ENCODE measurements at places on chromosomes 1 and 21. TPM values are rescaled to one million over a fixed set of nuclear protein-coding genes. Genes with fewer than 3 reads are reported as not detected.

Gene CRYAA
- not detected for total RNA-seq

- no peak overlapping the region for H3K27ac ChIP-seq
- H3K36me3 ChIP-seq, result no peaks in the 10 kb centered on the region
Measured at GRCh38 chr1:156608981-156609380, 7.7 kb upstream of the GPATCH4 start.

- no peak overlapping the region for H3K27ac ChIP-seq
- no peaks in the 10 kb centered on the region for H3K27me3 ChIP-seq
- H3K4me1 ChIP-seq, result peaks cover 3% of the 10 kb centered on the region
- no peak overlapping the region for H3K4me3 ChIP-seq
Measured at GRCh38 chr1:229563701-229564100, 5.2 kb upstream of the ABCB10 start.

GRCh38 chr1:240985081-240985480 lies 371.9 kb downstream of the RGS7 start:
- H3K27me3 ChIP-seq, result no peaks in the 10 kb centered on the region
- no peak overlapping the region for H3K27ac ChIP-seq
- no peak for DNase-seq
- no peak overlapping the region for H3K4me3 ChIP-seq

Gene RABGGTB
- 151 TPM for total RNA-seq

DNA sequence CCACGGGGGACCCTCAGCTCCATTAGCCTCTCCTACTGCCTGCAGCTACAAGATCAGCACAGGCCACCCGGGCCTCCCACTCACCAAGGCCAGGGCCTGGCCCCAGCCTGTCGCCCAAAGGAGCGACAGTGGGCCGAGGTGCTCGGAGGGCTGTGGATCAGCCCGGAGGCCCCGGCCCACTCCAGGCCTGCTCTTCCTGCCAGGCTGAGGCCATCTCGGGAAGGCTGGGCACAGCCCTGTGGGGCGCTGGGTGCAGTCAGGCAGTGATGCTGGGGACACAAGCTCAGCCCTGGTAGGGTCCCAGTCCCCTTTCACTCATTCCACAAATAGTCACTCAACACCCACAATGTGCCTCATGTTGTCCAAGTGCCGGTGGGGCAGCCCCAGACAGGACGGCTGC lies 58.8 kb downstream of the CASZ1 start:
- H3K36me3 ChIP-seq, result no peaks in the 10 kb centered on the region
- no peak overlapping the region for H3K27ac ChIP-seq
- H3K27me3 ChIP-seq, result no peaks in the 10 kb centered on the region
- no peak for DNase-seq
- peaks cover 2% of the 10 kb centered on the region for H3K4me1 ChIP-seq
- no peak overlapping the region for H3K4me3 ChIP-seq

DNA sequence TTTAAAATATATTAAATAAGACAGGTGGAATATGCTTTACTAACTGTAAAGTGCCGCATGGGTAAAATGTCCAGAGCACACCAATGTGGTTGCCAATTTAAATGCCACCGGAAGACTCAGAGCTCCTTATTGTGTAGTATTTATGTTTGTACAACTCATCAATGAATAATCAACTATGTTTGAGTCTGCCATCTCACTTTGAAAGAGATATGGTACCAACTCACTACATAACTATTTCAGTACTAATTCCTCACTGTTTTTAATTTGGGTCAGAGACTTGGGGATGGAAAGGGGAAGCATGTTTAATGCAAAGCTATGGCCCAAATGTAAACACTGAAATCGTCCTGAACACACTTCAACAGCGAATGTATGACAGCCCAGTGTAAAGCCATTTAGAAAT lies 144.8 kb downstream of the NR5A2 start:
- H3K4me3 ChIP-seq, result no peak overlapping the region
- no peaks in the 10 kb centered on the region for H3K27me3 ChIP-seq
- DNase-seq, result no peak
- no peaks in the 10 kb centered on the region for H3K4me1 ChIP-seq
- H3K36me3 ChIP-seq, result no peaks in the 10 kb centered on the region
- H3K27ac ChIP-seq, result no peak overlapping the region

Gene OR2W3
- total RNA-seq, result not detected

- no peak for DNase-seq
- H3K36me3 ChIP-seq, result no peaks in the 10 kb centered on the region
- no peak overlapping the region for H3K27ac ChIP-seq
- H3K27me3 ChIP-seq, result no peaks in the 10 kb centered on the region
Measured at GRCh38 chr1:72892461-72892860, 610.1 kb upstream of the NEGR1 start.

DNA sequence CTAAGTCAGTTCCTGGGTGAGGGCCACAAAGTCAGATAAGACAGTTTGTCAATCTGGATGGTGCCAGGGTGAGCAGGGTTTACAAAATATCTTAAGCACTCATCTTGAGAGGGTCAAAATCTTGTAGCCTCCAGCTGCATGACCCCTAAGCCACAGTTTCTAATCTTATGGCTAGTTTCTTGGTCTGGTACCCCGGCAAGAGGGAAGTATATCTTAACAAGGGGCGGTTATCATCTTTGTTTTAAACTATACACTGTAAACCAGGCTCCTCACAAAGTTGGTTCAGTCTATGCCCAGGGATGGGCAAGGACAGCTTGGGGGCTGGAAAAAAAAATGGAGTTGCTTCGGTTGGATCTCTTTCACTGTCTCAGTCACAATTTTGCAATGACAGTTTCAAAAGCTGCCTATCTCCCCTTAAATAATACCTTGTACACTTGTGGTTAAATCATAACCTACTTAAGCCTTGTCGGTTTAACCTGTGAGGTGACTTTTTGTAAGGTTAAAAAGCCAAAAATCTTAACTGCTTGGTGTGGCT lies 7.8 kb upstream of the CD46 start:
- H3K4me3 ChIP-seq, result no peak overlapping the region
- peaks cover 19% of the 10 kb centered on the region for H3K36me3 ChIP-seq
- H3K4me1 ChIP-seq, result no peaks in the 10 kb centered on the region
- no peak for DNase-seq
- no peaks in the 10 kb centered on the region for H3K27me3 ChIP-seq
- no peak overlapping the region for H3K27ac ChIP-seq

- H3K27me3 ChIP-seq, result no peaks in the 10 kb centered on the region
- no peak for DNase-seq
- H3K27ac ChIP-seq, result no peak overlapping the region
- H3K4me3 ChIP-seq, result no peak overlapping the region
Measured at GRCh38 chr1:10232163-10232562, 21.8 kb downstream of the KIF1B start.

DNA sequence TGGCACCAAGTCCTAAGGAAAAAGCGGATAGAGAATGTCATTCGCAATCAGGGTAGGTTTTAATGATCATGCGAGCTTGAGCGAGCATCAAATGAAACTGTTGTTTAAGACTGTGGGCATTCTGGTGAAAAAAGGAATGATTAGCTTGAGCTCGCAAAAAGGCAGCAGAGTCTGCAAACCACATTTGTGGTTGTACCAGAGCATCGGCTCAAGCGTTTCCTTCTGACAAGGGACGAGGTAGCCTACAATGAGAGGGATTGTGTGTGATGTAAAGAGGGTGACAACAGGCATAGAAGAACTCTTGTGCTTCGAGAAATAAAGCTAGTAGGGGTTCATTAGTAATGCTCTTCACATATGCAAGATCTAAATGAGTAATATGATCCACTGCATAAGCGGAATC lies 11.1 kb upstream of the CD48 start:
- H3K27ac ChIP-seq, result no peak overlapping the region
- no peak for DNase-seq
- H3K4me1 ChIP-seq, result no peaks in the 10 kb centered on the region
- peaks cover 7% of the 10 kb centered on the region for H3K36me3 ChIP-seq

Gene PM20D1
- not detected for total RNA-seq

Gene RPTN
- not detected for total RNA-seq

DNA sequence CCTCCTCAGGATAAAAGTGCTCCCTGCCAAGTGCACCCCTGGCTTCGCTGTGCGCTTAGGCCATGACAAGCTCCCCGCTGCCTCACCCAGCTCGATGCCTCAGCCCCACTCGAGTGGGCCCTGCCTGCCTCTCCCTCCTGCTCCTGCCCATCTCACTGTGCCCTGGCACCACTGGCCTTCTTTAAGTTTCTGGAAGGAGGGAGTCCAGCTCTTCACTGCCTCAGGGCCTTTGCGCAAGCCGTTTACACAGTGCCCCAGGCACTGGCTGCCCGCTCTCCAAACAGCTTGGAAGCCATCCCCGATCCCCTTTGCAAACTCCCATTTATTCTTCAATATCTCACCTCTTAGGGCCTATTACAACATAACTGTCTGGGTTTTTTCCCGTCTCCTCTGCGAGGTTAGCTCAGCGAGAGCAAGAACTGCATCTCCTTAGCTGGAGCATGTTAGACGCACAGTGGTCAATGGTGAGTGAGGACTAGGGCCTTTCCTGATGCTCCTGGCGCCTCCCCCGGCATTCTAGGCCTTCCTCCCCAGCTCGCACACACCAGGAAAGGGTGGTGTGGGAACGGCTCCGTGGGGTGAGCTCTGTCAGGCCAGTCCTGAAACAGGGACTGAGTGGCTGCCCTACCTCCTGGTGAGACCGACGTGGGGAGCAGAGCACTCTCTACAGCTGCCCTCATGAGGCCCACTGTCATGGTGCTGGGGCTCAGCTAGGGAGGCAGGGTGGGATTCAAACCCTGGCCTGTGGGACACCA lies 31.9 kb downstream of the PODN start:
- no peak for DNase-seq
- H3K4me3 ChIP-seq, result no peak overlapping the region
- H3K4me1 ChIP-seq, result no peaks in the 10 kb centered on the region
- H3K27ac ChIP-seq, result no peak overlapping the region
- no peaks in the 10 kb centered on the region for H3K36me3 ChIP-seq

DNA sequence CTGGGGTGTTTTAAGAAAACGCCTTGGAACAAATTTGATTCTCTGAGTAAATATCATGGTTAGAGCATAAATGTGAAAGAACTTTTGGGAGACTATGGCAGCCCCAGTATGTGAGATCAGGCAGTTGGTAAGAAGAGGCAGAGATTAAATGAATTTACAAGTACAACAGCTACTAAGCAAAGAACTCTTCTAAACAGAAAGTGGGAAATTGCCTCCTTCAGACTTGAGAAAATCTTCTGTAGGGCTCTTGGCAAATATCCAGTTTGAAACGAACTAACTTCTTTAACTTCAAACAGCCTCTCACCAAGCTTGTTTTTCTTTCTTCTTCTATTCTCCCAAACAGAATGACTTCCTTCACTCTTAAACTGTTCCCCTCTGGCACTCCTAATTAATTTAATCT lies 337.7 kb downstream of the SIPA1L2 start:
- H3K4me3 ChIP-seq, result no peak overlapping the region
- no peak overlapping the region for H3K27ac ChIP-seq

DNA sequence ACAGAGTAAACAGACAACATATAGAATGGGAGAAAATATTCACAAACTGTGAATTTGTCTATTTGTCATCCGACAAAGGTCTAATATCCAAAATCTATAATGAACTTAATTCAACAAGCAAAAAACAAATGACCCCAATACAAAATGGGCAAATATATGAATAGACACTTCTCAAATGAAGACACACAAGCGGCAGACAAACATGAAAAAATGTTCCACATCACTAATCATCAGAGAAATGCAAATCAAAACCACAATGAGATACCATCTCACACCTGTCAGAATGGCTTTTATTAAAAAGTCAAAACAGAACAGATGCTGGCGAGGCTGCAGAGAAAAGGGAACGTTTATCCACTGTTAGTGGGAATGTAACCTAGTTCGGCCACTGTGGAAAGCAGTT lies 72.7 kb downstream of the SMYD3 start:
- H3K27ac ChIP-seq, result no peak overlapping the region
- H3K36me3 ChIP-seq, result peaks cover 19% of the 10 kb centered on the region
- no peak for DNase-seq
- peaks cover 2% of the 10 kb centered on the region for H3K4me1 ChIP-seq
- H3K27me3 ChIP-seq, result no peaks in the 10 kb centered on the region

DNA sequence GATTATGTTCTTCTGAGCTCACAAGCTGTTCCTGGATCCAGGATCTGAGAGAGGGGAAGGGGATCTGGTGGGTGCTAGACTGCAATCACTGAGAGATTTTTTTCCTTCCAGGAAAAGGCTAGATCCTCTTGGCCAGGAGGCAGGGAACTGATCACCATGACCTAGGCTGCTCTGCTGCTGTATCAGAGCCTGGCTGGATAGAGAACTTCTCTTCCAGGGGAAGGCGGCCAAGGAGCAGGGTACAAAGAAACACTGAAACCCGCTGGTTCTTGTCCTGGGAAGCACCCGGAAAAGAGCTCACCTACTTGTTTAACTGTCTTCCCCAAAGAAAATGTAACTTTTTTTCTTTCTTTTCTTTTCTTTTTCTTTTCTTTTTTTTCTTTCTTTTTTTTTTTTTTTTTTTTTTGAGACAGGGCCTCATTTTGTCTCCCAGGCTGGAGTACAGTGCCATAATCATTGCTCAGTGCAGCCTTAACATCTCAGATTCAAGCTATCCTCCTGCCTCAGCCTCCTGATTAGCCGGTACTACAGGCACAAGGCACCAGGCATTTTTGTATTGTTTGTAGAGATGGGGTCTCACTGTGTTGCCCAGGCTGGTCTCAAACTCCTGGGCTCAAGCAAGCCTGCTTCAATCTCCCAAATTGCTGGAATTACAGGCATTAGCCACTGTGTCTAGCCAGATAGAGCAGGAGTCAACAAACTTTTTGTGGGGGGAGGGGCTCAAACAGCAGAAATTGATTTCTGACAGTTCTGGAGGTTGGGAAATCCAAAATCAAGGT lies 12.4 kb upstream of the RPS6KA1 start:
- no peaks in the 10 kb centered on the region for H3K4me1 ChIP-seq
- H3K4me3 ChIP-seq, result no peak overlapping the region
- no peak for DNase-seq
- H3K27ac ChIP-seq, result no peak overlapping the region

DNA sequence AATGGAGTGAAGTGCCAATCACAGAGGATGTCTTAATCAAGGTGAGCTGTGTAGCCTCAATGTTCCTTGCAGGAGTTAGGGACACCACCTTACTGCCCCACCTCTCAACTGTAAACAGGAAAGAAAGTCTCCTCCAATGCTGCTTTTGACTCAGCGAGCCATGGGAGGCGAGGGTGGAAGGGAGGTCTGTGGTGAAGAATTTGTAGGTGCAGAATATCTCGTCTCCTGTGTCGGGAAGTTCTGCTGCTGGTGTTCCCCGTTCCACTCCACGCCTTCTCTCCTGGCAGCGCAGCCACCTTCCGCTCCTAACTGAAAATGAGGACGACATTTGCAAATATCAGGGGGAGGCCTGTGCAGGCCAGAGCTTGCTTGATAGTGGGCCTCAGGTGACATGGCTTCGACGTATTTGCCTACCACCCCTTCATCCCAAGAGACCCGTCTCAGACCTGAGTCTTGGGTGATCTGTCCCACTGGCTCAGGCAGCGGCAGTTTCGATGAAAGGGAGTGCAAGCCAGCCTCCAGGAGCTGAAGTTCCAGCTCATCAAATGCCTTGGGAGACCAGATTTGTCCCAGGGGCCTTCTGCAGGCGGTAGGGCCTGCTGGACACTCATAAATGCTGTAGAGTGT lies 368.3 kb upstream of the C1orf174 start:
- H3K4me1 ChIP-seq, result no peaks in the 10 kb centered on the region
- no peak overlapping the region for H3K4me3 ChIP-seq
- H3K36me3 ChIP-seq, result no peaks in the 10 kb centered on the region
- no peak for DNase-seq
- no peak overlapping the region for H3K27ac ChIP-seq
